ENCODE measurements at places on chromosomes 5 and 9. TPM values are rescaled to one million over a fixed set of nuclear protein-coding genes. Genes with fewer than 3 reads are reported as not detected.

OR13C8 gene
- total RNA-seq = not detected

RAD17 gene
- 26.8 TPM for total RNA-seq

ADRA1B gene
- 0.36 TPM for total RNA-seq

FGF18 gene
- under 0.01 TPM for total RNA-seq

ZNF462 gene
- 9.8 TPM for total RNA-seq

STC2 gene
- 431 TPM for total RNA-seq

ANXA2R gene
- total RNA-seq = 3.5 TPM

RNF20 gene
- 26.2 TPM for total RNA-seq

FOXD4L4 gene
- under 0.01 TPM for total RNA-seq

SPINK1 gene
- total RNA-seq = not detected

PHF24 gene
- total RNA-seq = not detected

SPINK4 gene
- total RNA-seq = not detected

RMND5B gene
- total RNA-seq = 20.0 TPM

TMEM215 gene
- total RNA-seq = not detected

TGFBI gene
- total RNA-seq = 2,120 TPM

All from osteoblast (primary cell).